ENCODE measurements at places on chromosomes 7 and 10.

- no peak for DNase-seq
Measured at GRCh38 chr7:104855861-104856260, 158.1 kb upstream of the KMT2E start.

DNA sequence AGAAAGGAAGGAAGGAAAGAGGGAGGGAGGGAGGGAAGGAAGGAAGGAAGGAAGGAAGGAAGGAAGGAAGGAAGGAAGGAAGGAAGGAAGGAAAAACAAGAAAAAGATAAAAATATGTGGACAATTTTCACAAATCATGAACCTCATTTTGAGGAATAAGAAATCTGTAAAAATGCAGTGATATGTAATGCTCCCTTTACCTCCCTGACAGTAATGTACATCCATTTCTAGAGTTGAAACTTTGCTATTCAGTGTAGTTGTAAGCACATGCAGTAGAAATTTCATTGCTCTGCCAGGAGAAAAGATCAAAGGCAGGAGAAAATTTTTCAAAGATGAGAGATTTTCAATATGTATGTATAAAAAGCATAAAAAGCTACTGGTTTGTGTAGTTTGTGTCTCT is 189.5 kb upstream of the MYO3A start:
- no peak for DNase-seq

GRCh38 chr7:46695051-46695708 is 774.1 kb upstream of the IGFBP3 start:
- no peak for DNase-seq

GRCh38 chr7:16129431-16130110 is 291.8 kb downstream of the CRPPA start:
- DNase-seq = no peak

DNA sequence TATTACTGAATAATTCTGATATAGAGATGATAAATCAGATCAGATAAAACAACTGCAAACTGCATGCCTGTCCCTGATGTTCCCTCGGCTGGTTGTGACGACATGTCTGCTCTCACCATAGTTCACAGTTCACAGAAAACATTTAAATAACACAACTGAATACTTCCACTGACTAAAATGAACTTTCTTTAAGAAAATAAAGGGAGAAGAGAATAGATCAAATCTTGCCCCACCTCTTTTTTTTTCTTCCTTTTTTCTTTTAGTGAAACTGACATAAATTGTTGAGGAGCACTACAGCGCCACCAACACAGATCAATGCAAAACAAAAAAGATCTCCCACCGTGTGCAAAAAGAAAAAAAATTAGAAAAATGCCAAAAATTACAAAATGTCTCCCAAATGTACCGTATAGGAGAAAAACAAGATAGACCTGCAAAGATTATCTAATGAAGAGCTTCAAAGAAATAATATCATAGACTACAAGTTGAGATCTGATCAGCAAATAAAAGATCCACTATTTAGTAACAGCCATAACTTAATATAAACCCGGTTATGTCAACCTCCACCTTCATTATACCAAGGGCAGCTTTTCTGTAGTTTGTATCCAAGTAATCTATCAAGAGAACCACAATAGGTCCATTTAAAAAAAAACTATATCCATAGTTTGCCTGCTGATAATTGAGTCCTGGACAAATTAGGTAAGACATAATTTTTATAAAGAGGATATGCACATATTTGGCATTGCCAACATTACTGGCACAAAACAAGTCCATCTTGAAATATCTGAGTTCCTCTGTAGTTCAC is 30.7 kb upstream of the EPC1 start:
- peak; percentile 41 for DNase-seq

DNA sequence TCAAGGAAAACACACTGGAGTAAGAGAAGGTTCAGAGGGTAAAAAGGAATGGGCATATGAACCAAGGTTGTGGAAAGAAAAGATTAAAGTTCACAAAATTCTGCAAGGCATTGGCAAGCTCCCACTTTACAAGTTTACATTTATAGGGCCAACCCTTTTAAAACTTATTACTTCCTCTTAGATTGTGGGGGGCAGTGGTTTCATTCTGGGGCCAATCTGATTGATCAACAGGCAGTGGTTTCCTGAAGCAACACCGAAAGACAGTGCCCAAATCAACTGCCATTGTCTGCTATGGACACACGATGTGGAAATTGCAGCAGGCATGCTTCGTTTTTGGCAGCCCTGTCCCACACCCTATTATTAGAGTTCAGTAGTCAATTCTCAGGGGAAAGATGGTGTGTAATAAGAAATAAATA is 154.0 kb downstream of the SGMS1 start:
- no peak for DNase-seq

GRCh38 chr10:97733256-97733655 is 3.7 kb upstream of the ZFYVE27 start:
- no peak for DNase-seq

DNA sequence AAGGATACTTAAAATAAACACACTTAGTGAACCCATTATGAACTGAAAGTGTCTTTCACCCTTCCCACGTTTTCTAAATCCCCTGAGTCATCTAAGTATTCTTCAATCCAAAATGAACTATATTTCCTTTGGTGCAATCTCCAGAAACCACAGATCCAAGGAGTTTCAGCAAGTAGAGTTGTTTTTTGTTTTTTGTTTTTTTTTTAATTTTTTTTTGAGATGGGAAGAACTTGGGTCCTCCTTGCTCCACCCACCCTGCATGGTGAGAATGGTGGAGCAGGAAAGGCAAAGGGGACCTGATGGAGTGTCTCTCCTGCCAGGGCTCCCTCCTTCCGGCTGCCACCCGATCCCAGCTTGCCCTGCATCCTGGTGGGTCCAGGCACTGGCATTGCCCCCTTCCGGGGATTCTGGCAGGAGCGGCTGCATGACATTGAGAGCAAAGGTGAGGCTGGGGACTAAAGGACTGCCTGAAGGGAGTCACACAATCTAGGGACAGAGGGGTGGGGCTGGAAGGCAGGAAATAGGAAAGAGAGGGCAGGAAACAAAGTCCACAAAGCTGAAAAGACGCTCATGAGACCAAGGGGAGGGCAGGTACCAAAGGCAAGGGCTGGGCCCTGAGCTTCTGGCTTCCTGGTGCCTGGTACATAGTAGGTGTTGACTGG is 12.1 kb downstream of the ATG9B start:
- no peak for DNase-seq

DNA sequence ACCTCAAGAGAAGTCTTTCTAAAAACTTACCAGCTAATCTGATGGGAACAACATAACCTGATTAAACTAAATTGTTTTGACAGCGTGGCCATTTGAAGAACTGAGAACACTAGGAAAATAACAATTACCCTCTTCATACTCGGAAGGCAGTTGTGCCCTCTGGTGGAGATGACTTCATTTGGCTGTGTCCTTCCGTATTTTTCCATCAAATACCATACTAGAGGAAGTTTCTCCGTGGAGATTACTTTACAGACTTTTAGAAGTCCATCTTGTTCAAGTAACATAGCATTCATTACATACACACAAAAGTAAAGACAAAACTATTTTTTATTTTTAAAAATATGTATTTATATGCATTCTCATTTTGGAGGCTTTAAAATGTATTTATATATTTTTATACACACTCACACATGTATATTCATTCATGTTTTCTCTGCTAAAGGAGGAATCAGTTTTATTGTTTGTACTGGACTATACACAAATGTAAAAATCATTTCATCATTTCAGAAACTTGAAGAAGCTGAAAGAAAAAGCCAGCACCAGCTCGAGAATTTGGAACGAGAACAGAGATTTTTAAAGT is 25.2 kb downstream of the SMNDC1 start:
- DNase-seq = peak; percentile 43
